H1 (cell line): ENCODE measurements at places on chromosomes 11 and 22. TPM values are rescaled to one million over a fixed set of nuclear protein-coding genes. Genes with fewer than 3 reads are reported as not detected.

DNA sequence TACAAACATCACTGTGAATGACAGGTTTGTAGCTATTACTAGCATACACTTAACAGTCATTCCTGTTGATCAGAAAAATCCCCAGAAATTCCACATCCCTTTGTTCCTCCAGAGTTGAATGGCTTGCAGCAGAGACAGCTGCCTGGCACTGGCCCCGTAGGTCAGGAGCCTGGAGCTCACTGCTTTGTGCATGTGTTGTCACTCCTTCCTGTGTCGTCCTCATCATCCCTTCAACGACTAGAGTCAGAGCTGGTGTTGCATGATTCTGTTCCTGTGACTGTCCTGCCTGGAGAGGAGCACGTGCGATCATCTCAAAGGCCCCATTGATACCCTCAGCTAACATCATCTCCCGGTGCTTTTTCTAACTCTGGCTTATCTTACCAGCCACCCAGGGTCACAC lies 58.3 kb downstream of the LDLRAD3 start:
- H3K36me3 ChIP-seq, result no peaks in the 10 kb centered on the region
- H3K27me3 ChIP-seq, result no peaks in the 10 kb centered on the region
- peak overlapping the region; percentile 73 for H3K27ac ChIP-seq
- no peak overlapping the region for H3K4me3 ChIP-seq
- no peak for DNase-seq
- H3K4me1 ChIP-seq, result peaks cover 10% of the 10 kb centered on the region

GRCh38 chr22:21758091-21758864 lies 22.7 kb upstream of the YPEL1 start:
- H3K27me3 ChIP-seq, result no peaks in the 10 kb centered on the region
- no peak overlapping the region for H3K4me3 ChIP-seq
- no peak overlapping the region for H3K27ac ChIP-seq
- peaks cover 10% of the 10 kb centered on the region; the same call in 1 of the 2 replicates for H3K36me3 ChIP-seq
- DNase-seq, result no peak

DNA sequence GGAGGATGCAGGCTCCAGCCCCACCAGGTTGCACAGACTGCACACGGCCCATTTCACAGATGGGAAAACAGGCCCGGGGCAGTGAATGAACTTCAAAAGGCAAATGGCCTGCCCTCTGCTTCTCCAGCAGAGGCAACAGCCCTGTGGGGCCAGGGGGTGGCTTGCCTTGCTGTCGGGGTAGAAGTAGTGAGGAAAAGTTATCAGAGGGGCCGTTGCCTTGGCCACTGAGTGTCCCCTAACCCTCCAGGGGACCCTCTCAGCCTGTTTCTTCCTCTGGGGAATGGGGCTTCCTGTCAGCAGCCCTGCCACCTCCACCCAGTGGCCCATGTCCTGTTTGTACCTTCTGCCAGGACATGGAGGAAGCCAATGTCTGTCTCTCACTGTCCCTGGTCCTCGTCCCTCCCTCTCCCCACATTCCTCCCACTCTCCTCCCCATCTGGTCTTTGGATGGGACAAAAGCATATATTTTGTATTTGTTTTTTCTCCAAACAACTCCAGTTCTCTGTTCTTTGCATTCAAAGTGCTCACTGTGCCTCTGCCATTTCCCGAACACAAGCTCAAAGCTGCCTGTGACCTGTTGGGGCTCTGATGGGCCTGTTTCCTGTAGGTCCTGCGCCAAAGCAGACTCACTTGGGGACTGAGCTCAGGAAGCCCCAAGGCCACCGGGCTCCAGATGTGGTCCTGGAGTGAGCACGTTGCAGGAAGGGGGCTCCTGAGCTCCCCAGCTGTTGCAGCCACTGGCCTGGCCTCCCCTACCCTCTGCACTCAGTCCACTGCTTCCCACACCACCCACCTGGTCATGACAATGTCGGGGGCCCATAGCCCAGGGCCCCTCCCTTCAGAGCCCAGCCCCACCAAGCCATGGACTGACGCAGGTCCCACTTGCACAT lies 9.5 kb downstream of the MAP4K2 start:
- no peaks in the 10 kb centered on the region for H3K27me3 ChIP-seq
- no peak overlapping the region for H3K4me3 ChIP-seq
- no peaks in the 10 kb centered on the region for H3K36me3 ChIP-seq

DNA sequence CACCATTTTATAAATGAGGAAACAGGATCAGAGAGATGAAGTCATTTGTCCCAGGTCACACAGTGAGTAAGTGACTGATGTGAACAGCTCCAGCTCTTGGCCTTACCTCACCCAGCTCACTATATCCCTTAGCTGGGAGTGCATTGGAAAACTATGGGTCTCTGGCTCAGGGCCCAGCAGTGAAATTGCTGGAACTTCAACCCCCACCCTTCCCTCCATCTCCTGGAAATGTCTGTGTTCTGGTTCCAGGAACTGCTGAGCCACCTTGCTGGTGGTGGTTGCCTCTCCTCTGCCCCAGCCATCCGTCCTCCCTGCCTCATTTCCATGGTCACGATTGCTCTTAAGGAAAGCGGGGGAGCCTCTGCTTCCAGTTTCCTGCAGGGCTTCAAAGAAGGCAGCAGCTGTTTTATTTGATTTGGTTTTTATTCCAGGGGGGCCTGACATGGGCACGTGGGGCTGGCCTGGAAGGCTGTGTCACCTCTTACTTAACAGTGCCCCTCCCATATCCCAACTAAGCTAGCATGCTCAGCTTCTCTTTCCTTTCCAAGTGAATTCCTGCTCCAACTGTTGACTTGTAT lies 46.2 kb upstream of the CSTF3 start:
- H3K4me1 ChIP-seq, result no peaks in the 10 kb centered on the region
- no peak overlapping the region for H3K4me3 ChIP-seq
- H3K27me3 ChIP-seq, result no peaks in the 10 kb centered on the region
- H3K27ac ChIP-seq, result no peak overlapping the region
- DNase-seq, result no peak

DNA sequence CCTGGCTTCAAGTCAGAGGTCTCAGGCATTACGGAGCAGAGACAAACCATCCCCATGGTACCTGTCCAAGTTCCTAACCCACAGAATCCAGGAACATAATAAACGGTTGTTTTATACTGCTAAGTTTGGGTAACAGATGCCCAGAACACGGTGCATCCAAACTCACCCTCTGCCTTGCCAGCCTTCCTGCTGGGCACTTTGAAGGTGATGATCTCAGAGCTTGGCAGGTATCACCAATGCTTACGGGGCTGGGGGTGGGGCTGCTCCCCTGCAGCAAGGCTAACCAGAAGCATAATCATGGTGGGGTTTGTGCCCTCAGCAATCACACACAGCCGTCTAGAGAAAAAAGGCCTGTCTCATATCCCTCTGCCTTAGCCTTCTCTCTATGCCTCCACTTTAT lies 27.1 kb downstream of the DKK3 start:
- DNase-seq, result no peak
- H3K27me3 ChIP-seq, result no peaks in the 10 kb centered on the region
- H3K27ac ChIP-seq, result no peak overlapping the region
- H3K4me3 ChIP-seq, result no peak overlapping the region
- H3K4me1 ChIP-seq, result peaks cover 3% of the 10 kb centered on the region; the same call in 1 of the 2 replicates

GRCh38 chr11:101582236-101582988 lies 1.4 kb downstream of the TRPC6 start:
- no peak overlapping the region for H3K27ac ChIP-seq
- no peak for DNase-seq
- peaks cover 27% of the 10 kb centered on the region for H3K27me3 ChIP-seq
- H3K4me1 ChIP-seq, result no peaks in the 10 kb centered on the region

DNA sequence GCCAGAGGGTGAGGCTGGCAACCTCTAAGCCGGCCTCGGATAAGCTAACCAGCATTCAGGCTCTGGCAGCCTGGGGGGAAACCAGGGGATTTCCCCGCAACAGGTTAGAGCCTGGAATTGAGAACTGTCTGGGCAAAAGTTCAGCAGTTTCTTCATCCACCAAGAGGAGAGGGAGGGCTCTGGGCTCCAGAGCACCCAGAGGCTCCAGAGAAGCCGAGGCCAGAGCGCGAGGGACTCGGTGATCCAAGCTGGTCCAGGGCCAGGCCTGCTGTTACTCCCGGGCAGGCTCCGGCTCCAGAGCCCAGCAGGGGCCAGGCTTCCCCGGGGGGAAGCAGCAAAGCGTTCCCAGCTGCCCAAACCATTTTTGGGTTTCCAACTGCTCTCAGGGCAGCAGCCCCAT lies 13.3 kb upstream of the SH3BP1 start:
- no peak overlapping the region for H3K4me3 ChIP-seq
- no peaks in the 10 kb centered on the region for H3K27me3 ChIP-seq
- H3K36me3 ChIP-seq, result 0 out of 2 replicates have a peak, but pooled peaks cover 2% of the 10 kb centered on the region

GRCh38 chr11:67544616-67545242 lies 21.5 kb upstream of the CABP2 start:
- no peaks in the 10 kb centered on the region for H3K4me1 ChIP-seq
- H3K27ac ChIP-seq, result no peak overlapping the region
- no peaks in the 10 kb centered on the region for H3K36me3 ChIP-seq
- no peaks in the 10 kb centered on the region; the same call in 1 of the 2 replicates for H3K27me3 ChIP-seq
- no peak for DNase-seq
- H3K4me3 ChIP-seq, result no peak overlapping the region

GRCh38 chr11:8093931-8094575 lies 13.0 kb downstream of the TUB start:
- no peak for DNase-seq
- no peaks in the 10 kb centered on the region for H3K27me3 ChIP-seq

GRCh38 chr22:38244106-38244505 lies 28.7 kb downstream of the TMEM184B start:
- H3K27me3 ChIP-seq, result no peaks in the 10 kb centered on the region
- H3K4me1 ChIP-seq, result no peaks in the 10 kb centered on the region
- no peak overlapping the region for H3K27ac ChIP-seq
- peaks cover 15% of the 10 kb centered on the region for H3K36me3 ChIP-seq
- no peak overlapping the region for H3K4me3 ChIP-seq

DNA sequence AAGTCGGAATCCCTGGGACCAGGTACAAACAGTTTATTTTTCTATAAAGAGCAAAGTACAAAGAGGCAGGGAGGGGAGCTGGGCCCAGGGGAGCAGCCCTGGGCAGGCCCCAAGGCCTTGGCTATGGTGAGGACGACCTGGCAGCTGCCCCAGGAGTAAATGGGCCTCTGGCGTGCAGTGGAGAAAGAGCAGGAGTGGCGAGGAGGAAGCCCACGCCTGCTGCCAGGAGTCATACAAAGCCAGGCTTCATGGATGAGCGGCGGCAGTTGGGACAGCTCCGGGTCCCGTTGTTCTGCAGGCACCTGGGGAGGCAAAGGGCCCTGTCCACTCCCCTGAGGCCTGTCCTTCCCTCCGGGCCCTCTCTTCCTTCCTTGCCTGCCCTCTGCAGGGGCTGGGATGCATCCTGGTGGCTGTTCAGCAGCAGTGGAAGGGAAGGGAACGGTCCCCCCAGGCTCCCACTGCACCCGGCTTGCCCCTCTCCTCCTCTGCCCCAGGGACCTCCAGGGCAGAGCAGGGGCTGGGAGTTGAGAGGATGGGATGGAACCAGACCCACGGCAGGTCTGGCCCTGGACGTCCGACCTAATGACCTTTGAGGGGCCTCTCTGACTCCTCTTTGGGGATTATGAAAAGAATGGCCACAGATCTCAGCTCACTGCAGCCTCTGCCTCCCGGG lies 11.1 kb downstream of the RAPSN start:
- DNase-seq, result no peak
- no peaks in the 10 kb centered on the region for H3K36me3 ChIP-seq
- H3K27me3 ChIP-seq, result no peaks in the 10 kb centered on the region
- no peak overlapping the region for H3K4me3 ChIP-seq
- no peak overlapping the region for H3K27ac ChIP-seq

Gene TRIM22
- total RNA-seq, result 56.0 and 57.4 TPM in 2 replicates

Gene SMTN
- 20.8 and 26.5 TPM in 2 replicates for total RNA-seq

Gene ISX
- not detected in 2 replicates for total RNA-seq

Gene TCN1
- total RNA-seq, result not detected in 2 replicates
